A549 treated with DMSO at 1 μM for 4 hours (cell line): ENCODE measurements at places on chromosomes 1 and 21. TPM values are rescaled to one million over a fixed set of nuclear protein-coding genes. Genes with fewer than 3 reads are reported as not detected.

The OLFML3 gene
- total RNA-seq: 4.1 to 5.2 TPM (median 4.2 TPM) in 5 replicates

The SPRR1A gene
- not detected in 5 replicates for total RNA-seq

The HSPB7 gene
- total RNA-seq: 0.05 TPM in 1 of 5 replicates, not detected in the others

The PPFIA4 gene
- 0.21 to 0.74 TPM (median 0.40 TPM) in 5 replicates for total RNA-seq

The HFM1 gene
- 0.05 to 0.09 TPM (median 0.08 TPM) in 3 of 5 replicates, not detected in the others for total RNA-seq

The HIVEP3 gene
- total RNA-seq: 2.6 to 3.4 TPM (median 2.9 TPM) in 5 replicates

The TMEM201 gene
- 13.4 to 16.6 TPM (median 15.4 TPM) in 5 replicates for total RNA-seq

The ST6GALNAC5 gene
- not detected in 5 replicates for total RNA-seq

The ILDR2 gene
- 0.02 to 0.08 TPM (median 0.04 TPM) in 4 of 5 replicates, not detected in the other for total RNA-seq

The LEFTY2 gene
- total RNA-seq: 0.09 to 0.32 TPM (median 0.19 TPM) in 3 of 5 replicates, not detected in the others

The PTGFRN gene
- 16.0 to 21.3 TPM (median 18.4 TPM) in 5 replicates for total RNA-seq

The ATP1A2 gene
- total RNA-seq: 0.02 to 0.06 TPM (median 0.03 TPM) in 3 of 5 replicates, not detected in the others

The MRPS6 gene
- 39.7 to 51.9 TPM (median 49.5 TPM) in 5 replicates for total RNA-seq

The RGS8 gene
- not detected in 5 replicates for total RNA-seq

The PSMG1 gene
- 75.2 to 99.6 TPM (median 89.4 TPM) in 5 replicates for total RNA-seq

The EPHA2 gene
- 122 to 148 TPM (median 131 TPM) in 5 replicates for total RNA-seq

The EDEM3 gene
- total RNA-seq: 7.4 to 12.0 TPM (median 10.5 TPM) in 5 replicates

The PODN gene
- total RNA-seq: 0.09 TPM in 1 of 5 replicates, not detected in the others

The PLK3 gene
- total RNA-seq: 14.9 to 20.3 TPM (median 16.0 TPM) in 5 replicates

The DNAJC16 gene
- 4.9 to 5.7 TPM (median 5.7 TPM) in 5 replicates for total RNA-seq

The NKAIN1 gene
- 0.82 to 1.5 TPM (median 1.3 TPM) in 5 replicates for total RNA-seq
